ENCODE measurements at places on chromosomes 2 and 18.

- no peak for DNase-seq
Measured at GRCh38 chr2:120253021-120253882, 600 bp downstream of the RALB start.

DNA sequence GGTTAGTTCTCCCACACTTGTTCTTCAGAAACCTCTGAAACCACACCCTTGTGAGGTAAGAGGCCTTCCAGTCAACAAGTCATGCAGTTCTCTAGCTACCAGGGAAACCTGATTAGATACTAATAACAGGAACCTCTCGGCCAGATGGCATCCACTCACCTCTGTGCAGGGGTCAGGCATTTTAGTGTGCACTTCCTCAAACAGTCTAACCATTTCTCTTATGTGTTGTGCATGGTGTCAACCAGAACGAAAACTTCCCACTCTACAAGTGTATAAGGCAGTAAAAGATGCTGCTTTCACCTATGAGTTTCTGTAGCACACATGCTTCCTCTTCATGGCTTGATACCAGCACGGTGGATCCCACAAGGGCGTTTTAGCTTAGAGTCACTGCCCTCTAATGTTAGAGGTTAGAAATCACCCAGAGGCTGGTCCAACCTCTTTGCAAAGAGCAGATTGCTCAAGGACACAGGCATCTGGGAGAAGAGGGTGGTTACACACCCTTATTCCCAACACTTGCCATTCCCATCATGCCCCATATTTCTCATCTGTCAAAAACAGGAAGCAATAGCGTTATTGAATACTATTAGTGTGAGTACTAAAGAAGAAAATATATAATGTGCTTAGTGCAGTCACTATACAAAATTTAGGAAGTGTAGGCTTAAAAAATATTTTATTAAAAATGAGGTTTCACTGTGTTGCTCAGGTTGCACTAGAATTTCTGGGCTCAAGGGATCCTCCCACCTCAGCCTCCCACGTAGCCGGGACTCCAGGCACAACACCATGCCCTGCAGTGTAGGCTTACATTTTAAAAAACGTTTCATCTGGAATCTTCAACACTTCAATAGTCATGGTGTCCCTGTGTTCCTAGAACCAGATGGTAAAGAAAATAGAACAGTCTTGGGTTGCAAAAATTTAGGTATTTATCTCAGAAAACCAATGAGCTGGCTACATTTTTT, 34.5 kb upstream of the RAB31 start:
- peak; percentile 39 for DNase-seq

GRCh38 chr2:212777020-212777491, 238.5 kb upstream of the ERBB4 start:
- DNase-seq = peak; percentile 33

GRCh38 chr18:62339106-62339988, 14.2 kb downstream of the TNFRSF11A start:
- DNase-seq = no peak

Data from KG1 (cell line).